ENCODE measurements at places on chromosomes 7 and 10.

DNA sequence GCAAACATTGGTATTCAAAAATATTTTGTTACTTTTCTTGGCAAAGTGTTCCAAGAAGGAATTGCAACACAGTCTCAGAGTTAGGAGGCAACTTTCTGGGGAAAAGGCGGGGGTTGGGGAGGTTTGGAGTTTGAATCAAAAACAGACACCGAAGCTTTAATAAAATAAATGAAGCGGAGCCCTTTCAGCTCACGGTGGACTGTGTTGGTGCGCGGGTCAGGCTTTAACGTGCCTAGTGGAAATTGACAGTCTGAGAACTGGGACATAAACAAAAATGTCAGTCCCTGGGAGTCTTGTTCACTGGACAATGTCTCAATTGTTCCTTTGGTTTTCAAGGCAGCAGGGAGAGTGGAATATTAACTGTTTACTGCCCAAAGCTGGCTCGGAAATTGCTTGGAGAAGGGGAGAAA is 109.3 kb downstream of the TCF7L2 start:
- H3K4me3 ChIP-seq, result no peak overlapping the region
- no peaks in the 10 kb centered on the region for H3K27me3 ChIP-seq
- peak; percentile 75 for DNase-seq
- H3K4me1 ChIP-seq, result peaks cover 24% of the 10 kb centered on the region

DNA sequence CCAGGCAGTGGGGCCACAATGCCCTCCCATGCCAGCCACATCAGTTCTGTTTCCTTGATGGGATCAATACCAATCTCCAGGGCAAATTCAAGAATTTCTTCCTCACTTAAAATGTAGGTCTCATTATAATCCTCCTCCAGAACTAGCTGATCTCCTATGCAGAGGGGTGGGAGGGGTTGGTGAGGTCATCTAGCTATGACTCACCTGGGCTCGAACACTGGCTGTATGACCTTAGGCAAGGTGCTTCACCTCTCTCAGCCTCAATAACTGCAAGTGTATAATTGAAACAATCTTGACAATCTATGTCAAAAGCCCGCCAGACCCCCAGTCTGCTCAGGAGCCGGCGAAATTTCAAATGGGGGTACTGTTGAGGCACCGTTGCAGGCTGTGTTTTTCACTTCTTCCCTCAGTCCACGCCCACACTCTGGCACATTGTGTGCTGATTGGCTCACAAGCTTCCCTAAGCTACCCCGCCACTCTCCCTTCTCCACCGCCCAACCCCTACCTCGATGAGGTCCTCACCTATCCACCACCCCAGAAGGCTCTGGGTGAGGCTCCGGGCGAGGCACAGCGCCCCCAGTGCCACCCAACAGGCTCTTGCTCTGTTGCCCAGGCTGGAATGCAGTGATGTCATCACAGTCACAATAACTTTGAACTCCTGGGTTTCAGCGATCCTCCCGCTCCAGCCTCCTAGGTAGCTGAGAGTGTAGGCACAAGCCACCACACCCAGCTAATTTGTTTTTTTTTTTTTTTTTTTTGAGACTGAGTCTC is 70.5 kb downstream of the ZNF22 start:
- DNase-seq, result no peak
- H3K4me1 ChIP-seq, result no peaks in the 10 kb centered on the region
- no peaks in the 10 kb centered on the region for H3K36me3 ChIP-seq
- no peak overlapping the region for H3K27ac ChIP-seq
- no peak overlapping the region for H3K4me3 ChIP-seq

GRCh38 chr7:77352665-77353406 is 63.3 kb downstream of the GSAP start:
- H3K27ac ChIP-seq, result no peak overlapping the region
- H3K27me3 ChIP-seq, result no peaks in the 10 kb centered on the region
- no peaks in the 10 kb centered on the region for H3K36me3 ChIP-seq
- DNase-seq, result no peak

GRCh38 chr10:20100171-20100570 is 283.9 kb downstream of the PLXDC2 start:
- H3K36me3 ChIP-seq, result no peaks in the 10 kb centered on the region
- no peak overlapping the region for H3K4me3 ChIP-seq
